Activated naive CD4-positive, alpha-beta T cell treated with anti-CD3 and anti-CD28 coated beads, Interleukin-2, amount 10 ng/mL, durations not matched to agents 7 days and 5 days (primary cell): ENCODE measurements at places on chromosomes 11 and 22.

DNA sequence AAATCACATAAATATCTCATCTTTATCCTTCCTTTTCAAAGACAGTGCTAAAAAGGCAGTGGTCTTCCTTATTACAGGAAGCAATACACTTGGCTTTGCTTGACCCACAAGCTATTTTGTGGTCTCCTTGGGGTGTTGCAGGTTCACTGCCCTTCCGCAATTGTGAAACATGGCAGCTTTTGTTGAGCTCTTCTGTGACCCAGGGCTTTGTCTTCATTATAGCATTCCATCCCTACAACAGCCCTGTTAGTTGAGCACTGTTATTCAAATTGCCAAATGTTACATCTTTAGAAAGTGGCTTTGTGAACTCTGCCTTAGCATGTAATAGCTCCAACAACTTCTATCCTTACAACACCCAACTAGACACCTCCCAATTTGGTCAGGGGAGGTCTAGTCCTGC lies 107.1 kb downstream of the OPCML start:
- no peak for DNase-seq

- no peak for DNase-seq
Observed at GRCh38 chr11:64502634-64503033, 88.4 kb upstream of the SLC22A12 start.

DNA sequence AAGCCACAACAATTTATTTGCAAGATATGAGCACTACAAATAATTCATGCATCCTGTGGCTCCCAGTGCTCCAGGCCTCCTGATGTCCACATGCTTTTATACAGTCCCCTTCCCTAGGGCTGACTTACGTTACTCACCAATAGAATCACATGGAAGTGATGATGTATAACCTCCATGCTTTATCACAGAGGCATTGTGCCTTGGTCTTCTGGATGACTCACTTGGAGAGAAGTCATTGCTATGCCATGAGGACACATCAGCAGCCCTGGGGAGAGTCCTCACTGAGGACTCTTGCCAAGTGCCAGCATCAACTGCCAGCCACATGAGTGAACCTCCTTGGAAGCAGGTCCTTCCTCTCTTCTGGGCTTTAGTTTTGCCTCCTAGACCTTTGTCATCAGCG lies 22.0 kb upstream of the IGSF9B start:
- DNase-seq = no peak

DNA sequence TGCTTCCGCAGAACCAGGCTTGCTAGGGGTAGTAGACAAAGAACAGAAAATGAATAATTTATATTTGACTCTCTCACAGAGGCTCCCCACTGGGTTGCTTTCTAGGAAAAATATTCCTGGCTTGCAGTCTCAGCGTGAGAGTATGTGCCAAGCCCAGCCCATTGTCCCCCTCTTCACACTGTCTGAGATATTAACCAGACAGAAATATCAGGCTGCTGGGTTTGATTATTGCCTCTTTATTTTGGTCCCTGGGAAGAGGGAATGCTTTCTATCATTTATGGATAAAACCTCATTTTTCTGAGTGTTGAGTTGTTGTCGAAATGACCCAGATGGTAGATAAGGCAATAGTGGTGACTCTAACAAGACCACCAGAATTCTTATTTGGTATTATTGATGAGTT lies 367.9 kb downstream of the METTL15 start:
- DNase-seq = no peak

DNA sequence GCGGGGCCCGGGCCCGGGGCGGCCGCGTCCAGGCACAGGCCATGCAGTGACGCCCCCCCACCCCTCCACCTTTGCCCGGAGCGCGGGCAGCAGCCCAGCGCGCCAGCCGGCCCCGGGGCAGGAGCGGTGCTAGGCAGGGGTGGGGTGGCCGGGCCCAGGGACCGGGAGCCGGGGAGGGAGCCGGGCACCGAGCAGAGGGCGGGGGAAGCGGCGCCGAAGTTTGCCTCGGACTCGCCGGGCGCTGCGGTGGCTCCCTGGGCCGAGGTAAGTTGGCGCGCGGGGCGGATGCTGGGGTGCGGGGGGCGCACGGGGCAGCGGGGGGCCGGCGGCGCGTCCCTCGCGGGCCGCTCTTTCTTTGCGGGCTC lies 332 bp downstream of the TEAD1 start:
- no peak for DNase-seq

DNA sequence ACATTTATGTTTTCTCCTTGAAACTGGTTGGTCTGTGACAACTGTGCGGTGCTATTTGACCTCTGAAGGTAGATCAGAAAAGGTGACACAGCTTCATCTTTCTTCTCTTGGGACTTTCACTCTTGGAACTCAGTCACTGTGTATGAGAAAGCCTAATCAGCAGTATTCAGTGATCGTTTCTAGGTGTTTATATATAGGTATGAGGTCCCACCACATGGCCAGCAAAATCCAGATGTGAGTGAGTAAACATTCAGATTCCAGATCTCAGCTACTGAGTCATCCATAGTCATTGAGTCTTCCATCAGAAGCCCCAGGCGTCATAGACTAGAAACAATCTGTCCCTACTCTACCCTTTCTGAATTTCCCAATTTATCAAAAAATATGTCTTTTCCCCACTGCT lies 117.3 kb upstream of the CTSC start:
- DNase-seq = no peak

DNA sequence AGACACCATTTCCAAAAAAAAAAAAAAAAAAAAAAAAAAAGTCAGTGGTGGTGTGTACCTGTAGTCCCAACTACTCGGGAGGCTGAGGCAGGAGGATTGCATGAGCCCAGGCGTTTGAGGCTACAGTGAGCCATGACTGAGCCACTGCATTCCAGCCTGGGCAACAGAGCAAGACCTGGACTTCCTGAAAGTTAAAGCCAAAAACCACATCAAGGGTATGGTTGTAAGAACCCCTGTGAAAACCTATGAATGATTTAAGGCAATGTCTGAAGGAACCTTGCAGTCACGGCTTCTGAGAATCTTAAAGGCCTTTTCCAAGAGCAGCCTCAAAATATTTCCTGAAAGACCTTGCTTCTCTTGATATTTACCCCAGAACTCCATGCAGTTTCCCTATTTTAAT lies 30.5 kb upstream of the MSANTD2 start:
- DNase-seq = no peak

- DNase-seq = no peak
Observed at GRCh38 chr11:78251083-78251775, 62.5 kb downstream of the USP35 start.

GRCh38 chr11:132519241-132519815 lies 1013.0 kb downstream of the OPCML start:
- no peak for DNase-seq

DNA sequence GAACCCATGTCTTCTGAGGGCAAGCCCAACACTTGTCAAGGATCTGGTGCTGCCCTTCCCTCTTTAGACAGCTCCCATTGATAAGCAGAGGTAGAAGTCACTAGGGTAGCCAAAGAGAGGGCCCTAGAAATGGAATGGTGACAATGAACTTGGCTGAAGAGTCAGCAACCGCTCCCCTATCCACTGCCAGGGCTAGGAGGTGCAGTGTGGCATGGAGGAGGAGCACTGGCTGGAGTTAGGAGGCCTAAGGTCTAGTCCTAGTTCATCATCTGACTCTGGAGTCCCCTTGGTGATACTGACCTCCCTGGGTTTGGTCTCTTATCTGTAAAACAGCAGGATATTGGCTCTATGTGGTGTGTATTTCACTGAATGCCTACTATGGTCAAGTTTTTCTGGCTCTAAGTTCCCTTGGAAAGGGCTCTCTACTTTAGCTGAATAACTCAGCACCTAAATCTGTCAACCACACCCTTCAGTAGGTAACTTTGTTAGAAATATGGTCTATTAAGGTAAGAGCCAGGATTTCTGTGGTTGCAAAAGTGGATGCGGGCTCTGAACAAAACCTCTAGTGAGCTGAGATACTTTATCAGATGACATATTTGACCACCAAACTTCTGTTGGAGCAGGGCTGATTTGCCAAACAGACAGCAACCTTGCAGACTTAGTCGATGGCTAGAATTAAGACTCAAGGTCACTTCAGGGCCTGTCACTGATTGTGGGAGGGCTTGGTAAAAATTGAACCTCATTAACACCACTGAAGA lies 10.5 kb downstream of the TIMP3 start:
- no peak for DNase-seq

- DNase-seq = no peak
Observed at GRCh38 chr11:69076129-69076791, 27.5 kb downstream of the TPCN2 start.

DNA sequence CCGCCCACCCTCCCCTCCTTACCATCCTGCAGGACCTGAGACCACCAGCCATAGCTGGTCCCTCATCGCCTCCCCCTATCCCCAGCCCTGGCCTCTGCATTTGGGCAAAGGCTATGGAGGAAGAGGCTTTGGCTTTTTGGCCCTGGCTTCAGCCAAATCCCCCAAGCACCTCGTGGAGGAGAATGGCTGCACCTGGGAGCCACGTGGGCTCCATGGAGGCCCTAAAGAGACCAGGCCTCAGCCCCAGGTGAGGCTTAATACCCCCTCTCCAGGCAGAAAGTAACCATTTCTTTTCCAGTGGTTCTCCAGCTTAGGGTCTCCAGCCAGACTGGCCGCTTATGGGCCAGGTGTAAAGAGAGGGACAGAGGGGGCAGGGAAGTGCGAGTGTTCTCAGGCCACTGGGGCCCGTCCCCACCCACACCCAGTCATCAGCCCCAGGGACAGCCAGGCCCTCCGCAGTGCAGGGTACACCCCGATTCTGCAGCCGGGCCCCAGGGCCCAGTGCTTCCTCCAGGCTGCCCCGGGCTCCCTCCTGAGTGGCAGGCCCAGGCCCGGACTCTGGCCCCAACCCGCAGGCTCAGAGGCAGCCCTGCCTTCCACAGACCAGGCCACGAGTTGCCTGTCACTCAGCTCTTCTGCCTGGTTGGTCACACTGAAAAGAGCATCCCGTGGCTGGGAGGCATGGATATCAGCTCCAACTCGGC lies 26.4 kb downstream of the CDKN1C start:
- no peak for DNase-seq
